ENCODE measurements at places on chromosomes 2 and 18.

DNA sequence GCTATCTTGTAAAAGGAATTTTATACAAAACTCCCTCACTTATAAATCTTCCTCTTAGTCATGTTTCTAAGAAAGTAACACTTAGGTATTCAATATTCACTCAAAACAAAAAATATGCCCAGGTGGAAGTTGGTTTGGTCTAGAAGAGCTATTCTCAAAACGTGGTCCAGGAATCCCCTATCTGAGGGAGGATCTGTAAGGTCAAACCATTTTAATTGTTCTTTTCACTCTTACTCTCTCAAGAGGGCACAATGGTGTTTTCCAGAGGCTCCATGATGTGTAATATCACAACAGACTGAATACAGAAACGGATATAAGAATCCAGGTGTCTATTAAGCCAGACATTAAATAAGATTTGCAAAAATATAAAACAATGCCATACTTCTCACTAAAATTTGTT lies 9.9 kb downstream of the MOB1A start:
- DNase-seq, result no peak

GRCh38 chr2:132415915-132416722 lies 486 bp upstream of the GPR39 start:
- no peak for DNase-seq

DNA sequence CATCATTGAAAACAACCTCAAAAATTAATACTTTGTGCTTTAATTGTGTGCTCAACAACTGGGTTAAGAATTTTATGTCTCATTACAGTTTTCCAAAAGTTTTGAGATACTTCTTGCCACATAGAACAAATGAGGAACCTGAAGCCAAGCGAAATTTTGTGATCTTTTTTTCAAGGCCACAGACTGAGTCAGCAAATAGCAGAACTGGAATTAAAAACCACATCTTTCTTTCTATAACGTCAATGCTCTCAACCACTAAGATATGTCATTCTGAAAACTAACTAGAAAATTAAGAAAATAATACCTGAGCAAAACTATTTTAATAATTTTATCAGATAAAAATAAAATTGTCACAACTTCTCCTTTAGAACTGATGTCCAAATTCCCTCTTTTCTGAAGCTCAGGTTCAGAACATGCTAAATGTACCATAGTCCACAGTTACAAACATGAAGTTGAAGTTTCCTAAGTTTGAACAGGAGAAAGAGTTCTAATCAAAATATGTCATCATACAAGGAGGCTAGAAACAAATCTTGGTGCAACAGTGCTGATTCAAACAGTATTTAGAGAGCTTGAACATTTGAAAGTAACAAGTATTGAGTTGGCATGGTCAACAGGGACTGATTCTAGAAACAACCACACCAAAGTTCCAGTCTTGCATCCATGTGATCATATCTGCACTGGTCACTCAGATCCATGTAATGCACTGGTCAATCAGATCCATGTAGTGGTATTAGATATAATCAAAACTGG lies 27.6 kb upstream of the CALCRL start:
- DNase-seq, result no peak

DNA sequence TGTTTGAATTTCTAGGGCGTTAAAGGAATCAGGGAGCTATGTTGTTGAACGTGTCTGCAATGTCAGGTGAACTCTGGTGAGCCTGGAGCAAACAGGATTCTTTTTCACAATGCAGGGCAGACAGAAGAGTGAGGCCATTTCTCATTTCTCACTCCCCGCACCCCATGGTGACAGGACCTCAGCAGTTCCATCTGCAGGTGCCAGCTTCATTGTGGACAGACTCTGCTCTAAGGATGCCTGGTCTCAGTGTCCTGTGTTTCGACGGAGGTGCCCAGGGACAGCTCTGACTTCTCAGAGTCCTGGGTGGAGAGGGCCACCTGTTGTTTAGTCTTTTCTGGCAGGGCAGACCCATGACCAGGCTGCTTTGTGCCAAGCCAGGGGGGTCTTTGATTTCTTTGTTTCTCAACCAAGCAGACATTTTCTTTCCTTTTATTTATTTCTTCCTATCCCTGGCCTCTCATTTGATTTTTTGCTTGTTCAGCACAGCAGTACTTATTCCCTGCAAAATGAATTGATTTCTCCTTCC lies 201.5 kb downstream of the RNF144A start:
- DNase-seq, result no peak

DNA sequence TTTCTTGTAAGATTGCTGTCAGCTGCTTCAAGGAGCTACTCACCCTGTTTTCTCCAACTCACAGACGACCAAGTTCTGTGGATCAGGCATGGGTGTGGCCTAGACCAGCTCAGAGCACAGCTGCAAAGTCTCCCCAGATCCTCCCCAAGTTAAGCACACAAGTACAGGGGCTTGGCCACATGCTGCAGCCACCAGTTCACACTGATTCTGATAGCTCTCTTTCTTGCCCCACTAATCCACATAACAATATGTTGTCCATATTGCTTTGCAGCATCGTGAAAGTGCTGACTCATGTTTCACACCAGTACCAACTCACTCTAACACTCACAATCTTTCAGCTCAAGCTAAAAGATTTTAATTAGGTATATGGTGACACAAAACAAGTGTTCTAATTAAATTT lies 437.0 kb downstream of the PARD3B start:
- no peak for DNase-seq

DNA sequence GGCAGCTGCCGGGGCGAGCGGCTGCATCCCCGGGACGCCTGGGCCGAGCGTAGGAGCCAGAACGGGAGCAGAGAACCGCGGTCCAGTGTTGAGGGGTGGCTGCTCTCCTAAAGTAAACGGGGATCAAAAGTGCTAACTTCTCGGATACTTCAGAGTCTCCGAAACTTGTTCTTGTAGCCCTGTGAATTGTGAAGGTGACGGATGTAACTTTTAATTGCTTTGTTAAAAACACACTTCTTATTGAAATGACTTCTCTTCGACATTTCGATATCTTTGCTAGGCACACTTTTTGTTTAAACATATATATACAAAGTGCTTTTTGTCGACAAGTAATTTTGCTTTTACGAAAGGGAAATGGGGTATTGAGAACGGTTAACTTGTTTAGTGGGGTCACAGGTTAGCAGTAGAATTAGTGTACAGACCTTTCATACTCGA lies 540 bp downstream of the ATP9B start:
- DNase-seq, result no peak

DNA sequence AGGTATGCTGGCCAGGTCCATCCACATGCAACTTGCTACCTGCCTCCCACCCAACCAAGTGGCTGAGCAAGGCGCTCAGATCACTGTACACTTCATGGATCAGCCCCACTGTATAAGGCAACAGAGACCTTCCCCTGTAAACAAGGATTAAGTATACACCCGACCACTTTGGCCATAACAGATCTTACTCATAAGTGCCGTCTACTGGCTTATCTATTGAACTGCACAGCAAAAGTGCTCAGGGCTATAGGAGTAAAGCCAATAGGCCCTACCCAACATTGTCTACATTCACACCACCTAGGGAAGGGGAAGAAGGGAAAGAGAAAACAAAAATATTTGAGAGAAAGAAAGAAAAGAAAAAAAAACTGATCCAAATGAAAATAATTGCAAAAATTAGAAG lies 663.9 kb upstream of the LRRTM1 start:
- DNase-seq, result no peak

DNA sequence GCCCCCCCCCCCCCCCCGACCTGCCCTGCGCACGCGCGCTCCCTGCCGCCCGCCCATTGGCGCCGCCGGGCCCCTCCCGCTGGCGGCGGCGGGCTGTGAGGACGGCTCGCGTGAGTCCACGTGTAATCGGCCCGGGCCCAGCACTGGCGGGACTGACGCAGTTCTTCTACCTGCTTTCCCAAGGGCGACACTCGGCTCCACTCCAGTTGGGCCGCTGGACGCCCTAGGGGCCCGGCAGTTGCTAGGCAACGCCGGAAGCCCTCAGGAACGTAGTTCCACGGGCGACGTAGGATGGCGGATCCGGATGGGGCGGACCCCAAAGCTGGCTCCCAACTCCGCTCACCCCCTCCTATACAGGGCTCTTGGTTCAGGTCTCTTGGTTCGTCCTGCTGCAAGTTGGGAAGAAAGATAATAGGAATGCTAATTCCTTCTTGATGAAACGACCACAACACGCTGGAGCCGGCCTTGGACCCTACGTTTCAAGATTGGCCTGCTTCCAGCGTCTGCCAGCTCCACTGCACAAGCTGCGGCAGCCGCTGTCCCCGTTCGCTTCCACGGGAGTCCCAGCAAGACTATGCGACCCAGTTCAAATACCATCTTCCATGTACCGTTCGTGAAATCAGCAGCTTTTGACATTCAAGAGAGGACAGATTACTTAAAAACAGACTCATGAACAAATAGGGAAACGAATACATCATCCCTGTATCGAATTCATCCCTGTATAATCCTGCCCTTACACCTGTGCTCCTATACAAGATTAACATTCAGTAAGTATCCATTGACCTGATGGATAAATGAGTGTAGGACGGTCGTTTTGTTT lies 415 bp upstream of the MCFD2 start:
- DNase-seq, result peak; percentile 47

DNA sequence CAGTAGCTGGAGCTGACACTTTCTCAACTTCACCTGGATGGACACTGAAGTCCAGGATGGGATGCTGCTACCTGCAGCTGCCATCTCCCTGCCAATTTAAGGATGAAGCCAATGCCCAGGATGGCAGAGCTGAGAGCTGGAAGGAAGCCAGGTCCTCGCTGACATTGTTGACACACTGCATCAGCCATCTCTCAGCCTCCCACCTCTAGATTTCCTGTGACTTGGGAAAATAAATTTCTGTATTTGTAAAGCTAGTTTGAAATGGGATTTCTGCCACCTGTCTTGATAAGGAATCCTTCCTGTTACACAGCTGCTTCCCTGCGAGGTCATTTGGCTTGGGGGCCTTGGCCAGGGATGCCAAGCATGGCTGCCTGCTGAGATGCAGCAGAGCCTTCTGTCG lies 43.5 kb downstream of the KCTD1 start:
- no peak for DNase-seq

DNA sequence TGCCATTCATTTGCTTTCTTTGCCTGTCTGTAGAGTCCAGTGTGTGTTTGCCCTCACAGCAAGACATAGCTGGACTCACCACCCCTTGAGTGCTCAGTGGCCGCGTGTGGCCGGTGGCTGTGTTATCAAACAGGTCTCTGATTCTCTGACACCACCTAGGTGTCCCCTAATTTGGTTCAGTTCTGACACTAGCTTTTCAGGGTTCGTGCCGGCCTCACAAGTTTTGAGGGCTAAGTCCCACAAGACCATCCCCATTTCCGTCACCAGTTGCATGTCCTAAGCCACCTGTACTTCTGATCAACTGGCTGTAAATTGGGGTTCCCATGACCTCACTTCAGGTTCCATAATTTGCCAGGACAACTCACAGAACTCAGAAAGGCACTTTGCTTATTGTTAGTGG lies 23.5 kb downstream of the NCK2 start:
- DNase-seq, result no peak

GRCh38 chr18:74892066-74892627 lies 294.5 kb downstream of the ZNF407 start:
- DNase-seq, result no peak
